Vein endothelial cell (primary cell): ENCODE measurements at places on chromosomes 1 and 21. TPM values are rescaled to one million over a fixed set of nuclear protein-coding genes. Genes with fewer than 3 reads are reported as not detected.

The PKLR gene
- not detected in 2 replicates for total RNA-seq

The CCDC181 gene
- total RNA-seq, result 0.33 TPM in 1 of 2 replicates, not detected in the other

The ESPN gene
- total RNA-seq, result 0.67 and 1.3 TPM in 2 replicates

The MAP1LC3C gene
- not detected in 2 replicates for total RNA-seq

The CSF3R gene
- total RNA-seq, result not detected in 2 replicates

The DAB1 gene
- under 0.01 TPM in 1 of 2 replicates, not detected in the other for total RNA-seq

The DCDC2B gene
- total RNA-seq, result not detected in 2 replicates

The FTCD gene
- total RNA-seq, result not detected in 2 replicates

The TMPRSS15 gene
- total RNA-seq, result not detected in 2 replicates

The E2F2 gene
- 1.9 and 2.6 TPM in 2 replicates for total RNA-seq

The KRTAP19-7 gene
- not detected in 2 replicates for total RNA-seq

The OR6N1 gene
- total RNA-seq, result not detected in 2 replicates

The CYP2J2 gene
- total RNA-seq, result under 0.01 and 0.19 TPM in 2 replicates

The HEYL gene
- total RNA-seq, result 0.38 TPM in 1 of 2 replicates, not detected in the other

The S100A7A gene
- total RNA-seq, result not detected in 2 replicates

The CA6 gene
- not detected in 2 replicates for total RNA-seq

The C21orf91 gene
- total RNA-seq, result 4.6 and 5.3 TPM in 2 replicates

The HLX gene
- total RNA-seq, result 8.5 and 15.0 TPM in 2 replicates

The ORC1 gene
- 5.9 and 11.5 TPM in 2 replicates for total RNA-seq

The TLCD4 gene
- total RNA-seq, result under 0.01 and 0.19 TPM in 2 replicates

The NSL1 gene
- total RNA-seq, result 24.2 and 27.8 TPM in 2 replicates

The DPM3 gene
- total RNA-seq, result 42.5 and 53.3 TPM in 2 replicates

The FCGR3A gene
- total RNA-seq, result under 0.01 TPM in 1 of 2 replicates, not detected in the other

The LCE6A gene
- total RNA-seq, result not detected in 2 replicates

The SERPINC1 gene
- total RNA-seq, result 0.38 TPM in 1 of 2 replicates, not detected in the other

The CELF3 gene
- total RNA-seq, result not detected in 2 replicates

The ZNF697 gene
- 23.3 and 24.5 TPM in 2 replicates for total RNA-seq

The OR2AK2 gene
- total RNA-seq, result 0.19 TPM in 1 of 2 replicates, not detected in the other

The GLUL gene
- 294 and 295 TPM in 2 replicates for total RNA-seq

The SLC44A3 gene
- total RNA-seq, result 0.98 and 2.4 TPM in 2 replicates

The LRRIQ3 gene
- total RNA-seq, result under 0.01 and 0.86 TPM in 2 replicates

The HPCAL4 gene
- not detected in 2 replicates for total RNA-seq

The SAMD11 gene
- total RNA-seq, result not detected in 2 replicates
